NCI-H1930 (cell line): ENCODE measurements at places on chromosomes 12 and 14.

DNA sequence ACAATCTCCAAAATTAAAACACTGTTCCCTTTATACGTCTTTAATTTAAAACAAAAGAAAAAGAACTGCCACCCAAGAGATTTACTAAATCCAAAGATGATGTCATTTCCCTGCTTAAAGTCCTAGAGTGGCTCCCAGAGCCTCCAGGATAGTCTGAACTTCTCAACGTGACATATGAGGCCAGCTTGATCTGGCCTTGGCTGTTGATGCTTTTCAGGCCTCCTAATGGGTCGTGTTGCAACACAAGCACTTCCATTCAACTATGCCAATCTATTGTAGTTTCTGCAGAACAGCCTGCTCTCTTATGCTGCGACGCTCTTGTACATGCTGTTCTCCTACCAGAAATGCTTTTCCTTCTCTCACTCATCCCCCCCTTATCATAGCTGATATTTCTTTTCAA is 35.7 kb downstream of the LGR5 start:
- DNase-seq: no peak

- DNase-seq: no peak
Measured at GRCh38 chr12:111570084-111570961, 28.8 kb downstream of the ATXN2 start.

GRCh38 chr12:96094201-96094600 is 58.8 kb upstream of the LTA4H start:
- no peak for DNase-seq

GRCh38 chr14:89504091-89504490 is 87.1 kb upstream of the FOXN3 start:
- DNase-seq: no peak

GRCh38 chr12:124694846-124695497 is 127.6 kb upstream of the NCOR2 start:
- no peak for DNase-seq

DNA sequence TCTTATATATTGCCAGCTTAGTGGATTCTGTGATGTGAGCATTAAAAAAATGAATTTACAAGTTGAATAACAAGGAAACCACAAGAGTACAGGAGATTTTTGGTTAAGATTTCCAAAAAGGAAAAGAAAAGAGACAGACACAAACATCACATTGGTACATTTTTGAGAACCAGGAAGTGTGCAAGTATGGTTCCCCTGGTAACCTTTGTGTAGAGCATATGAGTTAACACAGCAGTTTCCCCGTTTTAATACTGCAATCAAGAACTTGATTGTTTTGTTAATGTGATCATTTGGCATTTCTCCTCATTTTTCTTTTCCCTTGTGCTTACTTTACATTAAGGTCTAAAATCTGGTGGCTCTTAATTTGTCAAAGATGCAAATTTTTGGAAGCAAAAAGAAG is 490.4 kb upstream of the ATP2B1 start:
- no peak for DNase-seq

- no peak for DNase-seq
Measured at GRCh38 chr12:870378-870777, 79.1 kb downstream of the RAD52 start.

- no peak for DNase-seq
Measured at GRCh38 chr12:93836620-93837260, 159.6 kb downstream of the CRADD start.

- DNase-seq: no peak
Measured at GRCh38 chr12:27711317-27711682, 668 bp downstream of the MRPS35 start.

GRCh38 chr12:13000616-13000924 is 505 bp upstream of the HEBP1 start:
- DNase-seq: peak; percentile 60
